Activated effector memory CD4-positive, alpha-beta T cell treated with anti-CD3 and anti-CD28 coated beads, Interleukin-2, amount 50 U/mL, for 16 hours (primary cell): ENCODE measurements at places on chromosomes 4 and X.

DNA sequence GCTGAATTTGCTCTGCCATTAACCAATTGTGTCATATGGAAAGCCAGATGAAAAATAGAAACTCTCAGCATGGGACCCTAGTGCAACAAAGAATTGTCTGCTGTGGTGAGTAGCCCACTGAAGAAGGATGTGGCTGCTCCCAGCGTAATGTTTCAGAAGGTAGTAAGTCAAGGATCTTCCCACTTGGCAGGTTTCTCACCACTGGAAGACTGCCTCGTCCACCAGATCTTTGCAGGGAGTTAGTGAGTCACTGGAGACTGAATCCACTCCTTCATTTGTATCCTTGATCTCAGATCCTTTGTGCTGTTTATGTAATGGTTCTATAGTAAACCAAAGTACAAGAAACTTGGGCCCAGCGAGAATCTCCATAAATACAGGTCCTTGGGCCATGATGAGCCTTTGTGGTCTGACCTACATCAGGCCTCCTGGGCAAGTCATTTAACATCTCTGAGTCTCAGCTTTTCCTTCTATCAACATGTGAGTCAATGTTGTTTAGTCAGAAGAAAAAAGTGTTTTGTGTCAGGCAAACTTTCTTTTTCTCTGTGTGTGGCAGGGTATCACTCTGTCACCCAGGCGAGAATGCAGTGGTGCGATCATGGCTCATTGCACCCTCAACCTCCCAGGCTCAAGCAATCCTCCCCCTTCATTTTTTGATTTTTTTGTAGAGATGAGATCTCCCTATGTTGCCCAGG lies 78.0 kb upstream of the CCDC160 start:
- DNase-seq, result no peak

DNA sequence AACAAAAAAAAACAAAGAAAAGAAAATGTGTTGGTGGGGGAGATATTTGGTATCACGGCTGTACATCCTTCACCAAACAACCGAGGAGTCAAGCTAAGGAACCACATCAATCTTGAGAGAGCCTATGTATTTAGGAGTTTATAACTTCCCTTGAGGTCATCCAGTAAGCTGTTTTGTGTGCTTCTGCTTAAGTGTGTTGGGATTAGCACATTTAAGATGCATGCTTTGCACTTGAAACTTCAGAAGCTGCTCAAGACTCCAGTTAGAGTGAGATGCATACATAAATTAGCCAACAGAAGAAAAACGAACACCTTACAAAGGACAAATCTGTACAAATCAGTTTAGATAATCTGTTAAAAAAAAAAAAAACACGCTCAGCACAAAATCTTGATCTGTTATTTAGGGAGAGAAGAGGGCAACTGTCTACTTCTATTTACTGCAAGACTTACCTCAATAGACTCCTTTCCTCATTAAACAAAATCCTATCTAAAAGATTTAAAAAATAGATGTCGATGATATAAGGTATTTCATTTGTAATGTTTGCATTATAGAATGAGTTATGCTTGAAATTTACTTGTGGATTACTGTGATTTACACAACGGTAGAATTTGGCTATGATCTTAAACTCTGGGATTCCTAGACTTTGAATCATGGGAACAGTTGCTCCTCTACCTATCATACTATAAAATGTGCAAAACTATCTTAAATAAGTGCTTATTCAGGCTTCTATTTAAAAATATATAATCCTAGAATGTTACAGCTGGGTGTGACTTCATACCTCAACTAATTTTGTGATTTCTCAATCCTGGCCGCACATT lies 53.8 kb upstream of the NAP1L5 start:
- DNase-seq, result no peak

- DNase-seq, result no peak
Measured at GRCh38 chr4:1364217-1364616, 17.2 kb downstream of the UVSSA start.

GRCh38 chr4:3873408-3874027 lies 107.3 kb downstream of the ADRA2C start:
- peak; percentile 41 for DNase-seq

- no peak for DNase-seq
Measured at GRCh38 chr4:149173241-149174013, 642.2 kb downstream of the IQCM start.

GRCh38 chr4:66767442-66767841 lies 777.9 kb downstream of the CENPC start:
- no peak for DNase-seq

GRCh38 chr4:168811786-168812651 lies 198.0 kb downstream of the CBR4 start:
- no peak for DNase-seq

DNA sequence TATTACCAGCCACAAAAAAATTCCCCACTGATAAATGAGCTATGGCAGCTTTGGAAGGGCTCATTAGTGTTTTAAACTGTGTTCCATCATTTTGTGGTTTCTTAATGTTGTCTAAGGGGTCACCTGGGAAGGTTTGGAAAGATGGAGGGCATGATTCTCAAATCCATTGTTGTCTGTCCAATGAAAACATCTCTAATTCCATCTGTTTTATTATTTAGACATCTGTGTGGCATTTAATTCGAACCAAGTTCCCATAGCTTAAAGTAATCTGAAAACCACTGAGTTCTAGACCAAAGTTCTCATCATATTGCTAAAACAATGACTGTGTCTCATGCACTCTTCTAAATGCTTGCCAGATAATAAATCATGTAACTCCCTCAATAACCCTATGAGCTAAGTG lies 103.8 kb upstream of the PPP3CA start:
- no peak for DNase-seq

DNA sequence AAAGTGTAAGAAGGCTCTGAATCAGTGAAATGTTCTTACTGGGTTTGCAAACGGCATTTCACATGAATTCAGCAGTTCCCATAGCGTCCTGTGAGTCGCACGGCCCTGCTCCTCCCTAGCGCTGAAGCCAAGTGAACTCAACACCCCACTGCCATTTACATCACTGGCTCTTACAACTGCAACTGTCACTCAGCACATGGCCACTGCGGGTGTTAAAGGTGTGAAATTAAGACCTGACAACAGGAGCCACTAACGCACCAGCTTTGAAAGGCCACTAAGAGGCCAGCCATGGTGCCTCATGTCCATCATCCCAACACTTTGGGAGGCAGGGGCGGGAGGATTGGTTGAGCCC lies 31.7 kb downstream of the RNF212 start:
- DNase-seq, result no peak

- no peak for DNase-seq
Measured at GRCh38 chrX:14051416-14051815, 21.7 kb upstream of the GEMIN8 start.

- DNase-seq, result no peak
Measured at GRCh38 chr4:5452156-5452555, 256.2 kb downstream of the EVC2 start.

GRCh38 chrX:15448010-15448639 lies 45.0 kb downstream of the PIR start:
- DNase-seq, result no peak
